Left lung (tissue), 14 donors: ENCODE measurements at places on chromosomes 16 and 17.

DNA sequence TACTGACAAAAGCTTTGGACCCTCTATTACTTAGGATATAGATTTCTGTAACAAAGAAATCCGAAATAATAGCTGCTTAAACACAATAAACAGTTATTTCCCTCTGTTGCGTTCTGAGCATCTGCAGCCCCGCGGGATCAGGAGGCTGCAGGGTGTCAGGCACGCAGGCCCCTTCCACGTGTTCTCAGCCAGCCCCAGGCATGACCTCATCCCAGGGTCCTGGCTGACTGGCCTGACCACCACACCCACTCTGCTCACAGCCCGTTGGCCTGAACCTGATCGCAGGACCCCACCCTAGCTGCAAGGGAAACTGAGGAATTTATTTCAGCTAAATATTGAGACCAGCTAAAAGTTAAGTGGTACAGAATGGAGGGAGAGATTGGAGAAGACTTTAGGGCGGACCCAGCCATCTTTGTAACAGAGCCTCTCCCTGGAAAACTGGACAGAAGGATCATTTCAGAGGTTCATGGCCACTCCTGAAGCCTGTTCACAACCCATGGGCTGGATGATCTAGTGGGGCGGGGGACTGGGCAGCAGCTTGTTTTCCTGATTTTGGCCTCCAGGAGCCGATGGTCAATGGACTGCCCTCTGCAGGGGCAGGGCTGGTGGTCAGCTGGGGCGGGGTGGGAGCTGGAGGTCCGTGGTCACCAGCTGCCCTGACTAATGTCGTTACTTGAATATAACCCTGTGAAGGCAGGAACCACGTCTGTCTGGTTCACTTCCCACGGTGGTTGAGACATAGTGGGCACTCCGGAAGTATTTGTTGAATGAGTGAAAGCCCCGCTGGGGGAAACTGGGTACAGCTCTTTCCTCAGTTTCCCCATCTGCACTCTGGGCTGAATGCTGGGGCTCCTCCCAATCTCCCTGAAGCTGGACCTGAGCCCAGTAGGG is 10.9 kb downstream of the CETP start:
- no peak for DNase-seq

- DNase-seq: no peak
These were observed 135.2 kb upstream of the SALL1 start for GRCh38 chr16:51286272-51286671.

- DNase-seq: peak; percentile 83
These were observed 45.5 kb downstream of the CYTH1 start for GRCh38 chr17:78736526-78737079.

- DNase-seq: no peak
These were observed 19.5 kb downstream of the UNC13D start for GRCh38 chr17:75824666-75825065.

DNA sequence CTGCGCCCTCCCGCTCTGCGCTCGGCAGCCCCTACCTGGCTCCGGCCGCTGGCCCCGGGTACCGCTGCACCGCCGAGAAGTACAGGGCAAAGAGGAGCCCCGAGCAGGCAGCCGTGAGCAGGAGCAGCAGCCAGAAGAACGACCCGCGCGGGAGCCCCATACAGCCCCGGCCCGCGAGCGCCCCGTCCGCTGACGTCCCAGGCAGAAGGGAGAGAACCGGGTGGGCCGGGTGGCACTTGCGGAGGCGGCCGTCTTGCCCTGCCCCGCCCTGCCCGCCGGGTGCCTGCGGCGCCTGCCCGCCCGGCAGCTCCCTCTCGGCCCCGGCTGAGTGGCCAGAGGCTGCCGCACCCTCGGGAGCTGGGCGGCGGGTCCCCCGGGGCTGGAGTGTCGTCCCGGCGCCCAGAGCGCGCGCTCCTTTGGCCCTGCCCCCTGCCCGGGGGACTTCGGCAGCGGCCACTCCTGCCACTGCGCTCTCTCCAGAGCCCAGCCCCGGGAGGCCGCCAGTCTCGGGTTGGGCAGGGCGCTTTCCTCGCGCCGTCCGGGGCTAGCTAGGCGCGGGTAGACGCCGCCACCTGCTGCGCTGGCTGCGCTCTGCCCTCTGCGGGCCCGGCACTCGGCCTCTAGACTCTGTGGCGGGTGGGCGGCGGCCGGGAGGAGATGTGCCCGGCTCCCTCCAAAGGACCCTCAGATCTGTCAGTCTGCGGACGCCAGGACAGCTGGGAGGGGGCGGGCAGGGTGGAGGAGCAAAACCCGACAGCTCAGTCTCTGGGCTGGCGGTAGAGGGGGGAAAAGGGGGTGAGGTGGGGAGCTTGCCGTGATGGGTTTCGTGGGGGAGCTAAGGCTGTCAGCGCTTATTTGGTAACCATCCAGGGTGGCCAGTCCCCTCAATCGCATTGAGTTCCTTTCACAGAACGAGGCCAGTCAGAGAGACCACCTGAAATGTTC is at the start of gene ST6GALNAC2:
Gene ST6GALNAC2 (minus strand): TSS at position 212 of the 945 bp plus-strand sequence. CDS start 52 bp downstream, at position 160.
- peak; percentile 75 for DNase-seq

DNA sequence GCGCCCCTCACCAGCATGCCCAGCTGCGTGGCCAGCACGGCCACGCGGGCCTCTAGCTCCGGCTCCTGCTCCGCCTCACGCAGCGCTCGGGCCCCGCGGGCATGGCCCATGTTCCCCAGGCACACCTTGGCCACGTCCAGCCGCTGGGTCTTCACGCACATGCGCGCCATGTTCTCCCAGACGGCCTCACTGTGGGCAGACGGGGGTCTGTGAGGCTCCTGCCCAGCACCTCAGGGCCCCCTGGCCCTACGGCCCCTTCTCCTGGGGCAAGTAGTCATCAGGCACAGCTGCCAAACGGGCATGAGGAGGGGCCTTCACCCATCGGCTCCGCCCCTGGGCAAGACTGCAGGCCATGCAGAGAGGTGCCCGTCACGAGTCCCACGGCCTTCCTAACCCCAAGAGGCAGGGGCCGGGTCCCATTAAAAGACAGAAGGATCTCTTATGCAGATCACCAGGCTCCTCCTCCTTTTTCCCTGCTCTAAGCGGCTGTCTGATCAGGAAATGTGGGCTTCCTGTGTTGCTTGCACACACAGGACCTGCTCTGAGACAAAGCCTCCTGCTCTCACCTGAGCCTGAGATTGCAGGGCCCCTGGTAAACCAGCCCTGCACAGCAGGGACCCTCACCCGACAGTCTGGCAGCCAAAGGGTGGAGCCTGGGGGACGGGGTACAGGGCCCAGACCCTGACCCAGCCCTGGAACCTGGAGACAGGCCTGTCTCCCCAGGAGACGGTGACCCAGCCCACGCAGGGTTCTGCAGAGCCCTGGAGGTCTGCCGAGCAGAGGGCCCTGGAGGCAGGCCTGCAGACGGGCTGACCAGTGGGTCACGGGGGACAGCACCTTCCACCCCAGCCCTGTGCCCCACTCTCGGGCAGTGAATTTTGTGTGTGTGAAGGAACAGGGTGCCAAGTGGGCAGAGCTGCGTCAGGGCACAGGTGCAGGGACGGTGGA is 6.6 kb upstream of the TMEM204 start:
- DNase-seq: no peak

GRCh38 chr17:62188713-62189112 is 123.6 kb upstream of the MED13 start:
- no peak for DNase-seq

- no peak for DNase-seq
These were observed 13.8 kb downstream of the CPNE7 start for GRCh38 chr16:89589241-89589926.

DNA sequence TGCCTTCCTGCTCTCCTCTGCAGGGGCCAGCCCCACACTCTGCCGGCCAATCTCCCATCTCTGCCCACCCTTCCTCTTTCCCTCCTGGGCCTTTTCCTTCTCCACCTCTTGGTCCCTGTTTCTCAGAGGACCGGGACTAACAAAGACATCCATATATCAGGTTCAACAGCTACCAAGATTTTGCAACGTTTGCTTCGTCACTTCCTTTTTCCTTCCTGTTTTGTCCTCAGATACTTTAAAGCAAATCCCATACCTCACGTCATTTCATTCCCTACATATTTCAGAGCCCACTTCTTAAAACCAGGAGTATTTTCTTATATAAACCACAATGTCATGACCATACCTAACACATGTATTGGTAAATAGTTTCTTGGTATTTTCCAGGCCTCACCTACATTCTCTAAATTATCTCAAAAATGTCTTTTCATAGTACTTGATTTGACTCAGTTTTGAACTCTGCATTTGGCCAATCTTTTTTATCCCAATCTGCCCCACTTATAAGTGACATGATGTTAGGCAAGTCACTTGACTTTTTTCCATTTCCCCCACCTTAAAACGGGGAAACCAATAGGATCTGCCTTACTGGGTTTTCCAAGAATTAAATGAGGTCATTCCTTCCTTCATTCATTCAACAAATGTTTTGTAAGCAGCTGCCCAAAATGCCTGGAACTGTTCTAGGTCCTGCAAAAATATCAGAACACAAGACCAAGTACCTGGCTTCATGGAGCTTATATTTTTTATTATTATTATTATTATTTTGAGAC is 7.2 kb upstream of the USP10 start:
- DNase-seq: no peak
